ENCODE measurements at places on chromosomes 13 and 19.

- DNase-seq = no peak
Observed at GRCh38 chr13:27280009-27280656, 9.5 kb downstream of the RASL11A start.

DNA sequence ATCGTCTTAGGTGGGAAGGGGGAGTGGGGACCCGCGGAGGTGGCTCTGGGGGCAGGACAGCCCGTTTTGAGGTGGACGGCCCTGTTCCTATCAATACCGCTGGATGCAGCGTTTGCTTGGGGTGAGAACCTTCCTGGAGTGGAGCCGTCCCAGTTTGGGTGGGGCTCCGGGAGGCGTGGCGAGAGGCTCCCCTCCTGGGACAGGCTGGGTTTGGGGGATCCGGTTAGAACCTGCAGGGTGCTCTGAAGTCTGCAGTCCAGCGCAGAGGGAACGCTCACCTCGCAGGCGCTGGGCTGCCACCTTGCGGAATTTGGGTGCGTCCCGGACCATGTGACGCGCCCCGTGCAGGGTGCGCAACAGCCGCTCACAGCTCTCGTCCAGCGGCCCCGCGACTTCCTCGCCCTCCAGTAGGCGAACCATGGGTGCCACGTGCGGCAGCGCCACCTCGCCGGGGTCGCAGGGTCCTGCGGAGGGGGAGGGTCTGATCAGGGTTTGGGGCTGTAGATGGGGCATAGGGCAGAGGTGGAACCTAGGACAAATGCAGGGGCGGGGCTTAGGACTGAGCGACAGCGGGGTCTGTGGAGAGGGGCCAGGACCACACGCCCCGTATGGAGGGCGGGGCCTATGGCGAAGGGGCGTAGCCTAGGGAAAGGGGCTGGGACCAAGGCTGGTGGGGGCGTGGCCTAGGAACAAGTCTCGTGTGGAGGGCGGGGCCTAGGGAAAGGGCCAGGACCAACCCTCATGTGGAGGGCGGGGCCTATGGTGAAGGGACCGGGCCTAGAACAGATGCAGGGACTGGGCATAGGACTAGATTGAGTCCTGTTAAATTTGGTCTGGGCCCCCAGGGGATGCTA is 13.8 kb downstream of the SH2D3A start:
- DNase-seq = no peak

GRCh38 chr13:32537580-32538142 is 934 bp downstream of the N4BP2L2 start:
- no peak for DNase-seq

DNA sequence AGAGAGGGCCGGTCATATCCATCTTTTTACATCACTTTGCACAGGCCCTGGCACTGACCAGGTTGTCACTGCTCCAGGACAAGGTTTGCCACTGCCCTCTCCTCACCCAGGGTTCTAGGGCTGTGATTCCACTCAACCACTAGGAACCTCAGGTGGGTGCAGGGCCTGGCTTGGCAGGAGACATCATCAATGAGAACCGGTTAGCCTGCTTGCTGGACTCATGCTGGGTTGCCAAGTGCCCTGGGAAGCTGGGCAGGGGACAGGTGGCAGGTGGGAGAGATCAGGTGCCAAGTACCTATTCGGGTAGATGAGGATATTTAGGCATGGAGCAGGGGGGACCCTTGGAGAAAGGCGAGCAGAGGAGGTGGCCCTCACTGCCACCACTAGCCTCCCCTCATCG is 4.2 kb upstream of the CERS4 start:
- no peak for DNase-seq

GRCh38 chr19:40609561-40610395 is 8.6 kb downstream of the LTBP4 start:
- DNase-seq = no peak

- peak; percentile 51 for DNase-seq
Observed at GRCh38 chr19:53132141-53132991, at the start of gene ZNF415. ZNF415 (minus strand) TSS chr19:53132910; CDS start chr19:53122676, 10,234 bp downstream.

DNA sequence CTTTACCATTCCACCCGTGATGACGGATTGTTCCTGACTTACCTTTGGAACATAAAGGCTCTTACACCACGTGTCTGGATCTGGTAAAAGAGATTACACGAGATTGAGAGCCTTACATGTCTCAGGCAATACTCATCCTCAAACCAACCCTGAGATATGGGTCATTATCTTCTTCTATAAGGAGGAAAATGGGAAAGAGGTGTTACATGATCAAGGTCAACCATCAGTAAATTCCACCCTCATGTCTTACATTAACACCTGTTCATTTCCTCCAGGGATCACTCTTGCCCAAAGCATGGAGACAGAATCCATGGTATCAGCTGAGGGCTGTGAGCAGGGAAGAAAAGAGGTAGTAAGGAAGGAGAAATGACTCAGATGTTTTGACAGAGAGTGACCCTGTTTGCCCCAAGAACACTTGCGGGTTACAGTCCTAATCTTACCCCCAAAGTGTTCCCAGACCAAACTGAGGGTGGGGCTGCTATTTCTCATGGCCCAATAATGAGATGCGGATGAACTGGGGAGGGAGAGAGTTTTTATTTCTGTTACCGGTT is 19.6 kb downstream of the LILRB4 start:
- DNase-seq = no peak

- no peak for DNase-seq
Observed at GRCh38 chr13:77583581-77583980, 48.1 kb downstream of the SCEL start.

DNA sequence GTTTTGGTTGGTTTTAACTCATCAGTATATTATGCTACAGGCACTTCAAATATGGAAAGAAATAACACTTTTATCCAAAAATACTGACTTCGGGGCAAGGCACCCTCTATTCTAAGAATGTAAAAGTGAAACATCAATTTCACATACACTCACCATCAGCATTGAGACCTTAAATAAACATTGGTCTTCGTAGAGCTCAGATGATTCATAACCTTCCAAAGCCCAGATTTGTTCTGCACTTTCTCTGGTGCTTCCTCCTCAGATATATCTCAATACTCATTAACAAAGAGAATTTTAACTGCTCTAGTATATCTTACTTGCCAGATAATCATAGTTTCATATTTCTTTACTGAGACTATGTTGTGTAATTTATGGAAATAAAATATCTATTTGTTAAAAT is 794.3 kb downstream of the LIG4 start:
- no peak for DNase-seq

DNA sequence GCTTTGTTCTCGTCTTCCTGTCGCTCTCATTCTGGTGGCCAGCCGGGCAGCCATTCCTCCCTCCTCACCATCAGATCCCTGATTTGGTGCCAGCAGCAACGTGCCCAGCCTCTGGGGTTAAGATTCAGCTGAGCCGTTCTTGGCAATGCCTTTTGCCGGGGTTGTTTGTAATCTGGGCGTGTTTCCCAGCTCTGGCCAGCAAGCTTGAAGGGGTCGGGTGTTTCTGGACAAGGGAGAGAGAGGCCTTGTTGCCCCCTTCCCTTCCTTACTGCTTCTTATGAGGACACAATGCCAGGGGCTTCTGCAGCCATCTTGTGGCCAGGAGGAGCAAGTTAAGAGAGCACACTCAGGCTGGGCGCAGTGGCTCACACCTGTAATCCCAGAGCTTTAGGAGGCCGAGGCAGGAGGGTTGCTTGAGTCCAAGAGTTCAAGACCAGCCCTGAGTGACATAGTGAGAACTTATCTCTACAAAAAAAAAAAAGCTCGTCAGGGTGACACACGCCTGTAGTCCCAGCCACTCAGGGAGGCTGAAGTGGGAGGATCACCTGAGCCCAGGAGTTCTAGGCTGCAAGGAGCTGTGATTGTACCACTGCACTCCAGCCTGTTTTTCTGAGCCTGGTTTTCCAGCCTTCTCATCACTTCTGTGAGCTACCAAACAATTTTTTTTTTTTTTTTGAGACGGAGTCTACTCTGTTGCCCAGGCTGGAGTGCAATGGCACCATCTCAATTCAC is 10.7 kb upstream of the CRTC1 start:
- DNase-seq = no peak

DNA sequence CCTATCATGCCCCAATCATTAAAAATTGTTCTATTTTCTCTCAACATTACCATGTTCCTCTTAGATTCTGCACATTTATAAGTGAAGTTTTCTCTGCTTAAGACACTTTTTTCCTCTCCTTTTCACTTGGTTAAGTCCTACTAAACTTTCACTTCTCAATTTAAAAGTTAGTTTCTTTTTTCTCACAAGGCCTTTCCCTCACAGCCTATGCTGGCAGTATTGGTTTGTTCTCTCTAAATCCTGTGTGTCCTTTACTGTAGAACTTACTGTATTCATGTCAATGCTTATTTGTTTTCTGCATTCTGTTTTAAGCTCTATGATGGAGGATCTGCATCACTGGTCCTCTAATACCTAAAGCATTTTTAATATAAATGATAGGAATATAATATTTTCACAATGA is 2816.6 kb downstream of the PCDH9 start:
- no peak for DNase-seq

DNA sequence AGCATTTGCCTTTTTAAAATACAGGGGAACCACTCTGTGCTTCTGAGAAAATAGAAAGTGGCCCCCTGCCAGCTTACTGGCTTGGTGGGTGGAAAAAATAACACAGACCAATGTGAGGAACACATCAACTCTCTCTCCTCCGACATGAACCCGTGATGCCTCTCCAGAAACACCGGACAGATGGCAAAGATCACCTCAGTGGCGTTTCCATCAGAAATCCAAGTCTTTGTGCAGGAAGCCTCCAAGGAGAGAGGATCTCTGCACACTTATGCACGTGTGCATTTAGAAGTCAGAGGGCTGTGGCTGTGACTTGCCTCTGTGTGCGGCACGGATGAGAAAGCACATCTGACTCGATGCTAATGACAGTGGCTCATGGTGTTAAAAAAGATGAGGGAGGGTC is 112.3 kb upstream of the KLF12 start:
- no peak for DNase-seq

DNA sequence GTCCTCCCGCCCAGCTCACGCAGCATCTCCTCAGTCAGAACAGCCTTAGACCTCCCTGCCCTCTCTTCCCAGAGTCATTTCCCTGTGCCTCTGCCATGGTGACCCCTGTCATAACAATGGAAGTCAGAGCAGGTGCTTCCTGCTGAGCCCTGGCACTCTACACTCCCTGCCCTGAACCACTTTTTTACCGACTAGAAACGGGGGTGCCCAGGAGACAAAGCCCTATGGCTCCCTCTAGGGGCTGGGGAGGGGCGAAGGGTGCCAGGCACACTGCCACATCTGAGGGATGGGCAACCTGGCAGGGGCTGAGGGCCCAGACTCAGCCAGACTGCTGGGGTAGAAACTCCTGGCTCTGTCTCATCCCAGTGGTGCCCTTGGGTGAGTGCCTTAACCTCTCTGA is 16.4 kb downstream of the ZNF574 start:
- peak; percentile 59 for DNase-seq

- no peak for DNase-seq
Observed at GRCh38 chr19:45814166-45814780, 835 bp downstream of the RSPH6A start.

GRCh38 chr19:33676999-33677665 is 55.4 kb downstream of the CHST8 start:
- no peak for DNase-seq

DNA sequence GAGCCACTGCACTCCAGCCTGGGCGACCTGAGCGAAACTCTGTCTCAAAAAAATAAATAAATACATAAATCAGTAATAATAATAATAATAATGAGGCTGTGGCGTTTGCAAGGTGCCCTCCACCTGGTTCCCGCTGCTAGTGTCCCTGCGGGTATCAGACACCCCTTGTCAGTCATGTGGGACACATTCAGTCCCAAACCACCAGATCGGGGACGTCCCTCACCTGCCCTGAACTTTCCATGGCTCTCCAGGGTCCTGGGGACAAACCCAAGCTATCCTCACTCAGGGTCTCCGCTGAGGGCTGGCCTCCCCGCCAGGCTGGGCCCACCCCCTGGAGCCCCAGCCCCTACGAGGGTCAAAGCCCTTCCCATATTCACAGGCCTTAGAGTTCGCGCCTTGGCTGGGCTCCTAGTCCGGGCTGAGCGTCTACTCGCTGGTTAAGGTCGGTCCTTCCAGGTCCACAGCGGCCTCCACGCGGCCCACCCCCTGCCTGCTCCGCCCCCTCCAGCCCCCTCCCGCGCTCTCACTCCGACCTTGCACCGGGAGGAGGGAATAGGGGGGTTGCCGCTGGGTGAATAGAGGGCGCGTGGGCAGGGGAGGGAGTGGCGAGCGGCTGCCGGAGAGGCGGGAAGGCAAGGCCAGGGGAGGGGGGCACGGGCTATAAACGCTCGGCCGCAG is 349 bp upstream of the KISS1R start:
- no peak for DNase-seq

DNA sequence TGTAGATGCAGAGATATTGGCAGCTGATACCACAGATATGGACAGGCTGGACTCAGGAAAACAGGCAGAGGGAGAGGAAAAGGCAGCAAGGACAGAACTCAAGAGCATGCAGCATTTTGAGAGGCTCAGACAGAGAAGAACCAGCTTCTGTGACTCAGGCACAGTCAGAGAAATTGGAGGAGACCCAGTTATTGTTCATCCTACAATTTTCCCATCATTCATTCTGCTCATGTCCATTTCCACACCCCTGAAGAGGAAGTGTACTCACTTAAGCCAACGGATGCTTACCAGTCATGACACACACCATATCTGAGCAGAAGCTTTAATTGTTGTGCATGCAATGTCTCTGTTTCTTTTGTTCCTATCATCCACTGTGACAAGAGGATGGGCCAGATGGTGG is 359.8 kb upstream of the HTR2A start:
- no peak for DNase-seq

DNA sequence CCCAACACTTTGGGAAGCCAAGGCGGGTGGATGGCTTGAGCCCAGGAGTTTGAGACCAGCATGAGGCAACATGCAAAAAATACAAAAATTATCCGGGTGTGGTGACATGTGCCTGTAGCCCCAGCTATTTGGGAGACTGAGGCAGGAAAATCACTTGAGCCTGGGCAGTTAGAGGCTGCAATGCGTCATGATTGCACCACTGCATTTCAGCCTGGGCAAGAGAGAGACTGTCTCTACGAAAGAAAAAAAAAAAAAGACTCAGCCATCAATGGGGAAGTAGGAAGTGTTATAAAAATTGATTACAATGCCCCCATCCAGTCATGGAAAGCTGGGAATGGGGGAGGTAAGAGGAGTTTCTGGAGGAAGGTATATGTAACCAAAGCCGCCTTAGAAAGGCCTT is 5.4 kb downstream of the TYK2 start:
- DNase-seq = no peak

- no peak for DNase-seq
Observed at GRCh38 chr13:112078216-112078615, 11.3 kb downstream of the SOX1 start.

GRCh38 chr13:65508338-65508737 is 1721.8 kb downstream of the PCDH9 start:
- DNase-seq = no peak

DNA sequence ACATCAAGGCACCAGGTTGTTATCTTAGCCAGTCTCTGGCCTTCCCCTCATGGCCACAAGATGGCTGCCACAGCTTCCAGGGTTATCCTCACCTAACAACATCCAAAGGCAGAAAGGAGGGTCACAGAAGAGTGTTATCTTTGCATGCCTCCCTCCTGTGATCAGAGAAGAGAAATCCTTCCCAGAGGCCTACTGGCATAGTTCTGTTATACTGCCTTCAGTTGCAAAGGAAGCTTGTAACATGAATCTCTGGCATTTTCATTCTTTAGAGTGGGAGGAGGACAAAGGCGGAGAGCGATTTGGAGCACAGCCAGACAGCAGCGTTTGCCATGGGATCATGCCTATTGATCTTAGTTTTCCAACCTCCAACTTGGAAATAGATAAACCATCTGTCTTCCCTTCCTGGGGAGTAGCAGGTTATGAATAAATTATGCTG is 135.7 kb downstream of the DNAJC15 start:
- DNase-seq = peak; percentile 24

- DNase-seq = no peak
Observed at GRCh38 chr13:32056316-32056715, 24.7 kb downstream of the FRY start.

GRCh38 chr19:54606230-54606629 is 12.8 kb downstream of the LILRA1 start:
- no peak for DNase-seq
